ENCODE measurements at places on chromosomes 7 and 10. TPM values are rescaled to one million over a fixed set of nuclear protein-coding genes. Genes with fewer than 3 reads are reported as not detected.

Gene GATAD1
- polyA plus RNA-seq = 47.9 TPM

Gene MCM10
- polyA plus RNA-seq = 5.1 TPM

Gene GPR146
- polyA plus RNA-seq = 1.4 TPM

Gene BTBD16
- not detected for polyA plus RNA-seq

Gene SEMA3E
- polyA plus RNA-seq = 0.05 TPM

Gene SPAM1
- not detected for polyA plus RNA-seq

Gene PLA2G12B
- polyA plus RNA-seq = not detected

Gene RBM28
- polyA plus RNA-seq = 33.0 TPM

Gene PLAC9
- 0.21 TPM for polyA plus RNA-seq

Gene GRID2IP
- polyA plus RNA-seq = 0.06 TPM

Gene SHTN1
- 5.2 TPM for polyA plus RNA-seq

Gene A1CF
- not detected for polyA plus RNA-seq

Gene OPN1SW
- 0.05 TPM for polyA plus RNA-seq

Gene IKZF1
- polyA plus RNA-seq = not detected

Measured in SK-N-SH (cell line).